ENCODE measurements at places on chromosomes 4 and X. TPM values are rescaled to one million over a fixed set of nuclear protein-coding genes. Genes with fewer than 3 reads are reported as not detected.

- DNase-seq, result no peak
- no peak overlapping the region for H3K4me3 ChIP-seq
- H3K4me1 ChIP-seq, result no peaks in the 10 kb centered on the region
- H3K36me3 ChIP-seq, result no peaks in the 10 kb centered on the region
Measured at GRCh38 chr4:186037692-186038658, 31.0 kb upstream of the TLR3 start.

DNA sequence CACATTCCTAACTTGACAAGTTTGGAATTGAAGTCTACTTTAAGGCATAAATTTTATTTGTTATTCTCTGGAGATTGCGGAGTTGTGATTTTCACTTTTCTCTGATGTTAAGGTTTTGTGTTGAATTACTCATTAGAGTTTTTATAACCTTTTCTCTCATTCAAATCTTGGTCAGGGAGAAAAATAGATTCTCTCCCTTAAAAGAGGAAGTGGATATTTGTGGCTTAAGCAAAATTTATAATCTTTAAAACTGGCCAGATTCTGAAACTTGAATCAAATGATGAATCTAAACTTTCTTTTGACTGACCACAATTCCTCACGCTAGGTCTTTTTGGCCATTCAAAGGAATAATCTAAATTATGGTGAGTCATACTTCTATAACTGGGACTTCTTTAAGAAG lies 361.4 kb downstream of the TEX13C start:
- no peak overlapping the region for H3K27ac ChIP-seq
- no peaks in the 10 kb centered on the region for H3K36me3 ChIP-seq
- DNase-seq, result no peak
- H3K4me3 ChIP-seq, result no peak overlapping the region
- H3K4me1 ChIP-seq, result no peaks in the 10 kb centered on the region

GRCh38 chr4:156615066-156615531 lies 356.5 kb downstream of the PDGFC start:
- peaks cover 9% of the 10 kb centered on the region for H3K4me1 ChIP-seq
- peak overlapping the region; percentile 39 for H3K27ac ChIP-seq
- no peaks in the 10 kb centered on the region for H3K36me3 ChIP-seq
- peak; percentile 44 for DNase-seq

QDPR gene
- 10.1 TPM for total RNA-seq

XG gene
- not detected for total RNA-seq

NEXMIF gene
- total RNA-seq, result not detected

CAPN6 gene
- total RNA-seq, result 0.05 TPM

All from SJSA1 (cell line).